ENCODE measurements at places on chromosomes 2 and 18.

GRCh38 chr2:54687595-54688152, 35.8 kb upstream of the EML6 start:
- DNase-seq: no peak

- no peak for DNase-seq
Observed at GRCh38 chr2:222436040-222436413, 11.7 kb downstream of the SGPP2 start.

GRCh38 chr18:50113726-50114125, 81.2 kb downstream of the MYO5B start:
- no peak for DNase-seq

- no peak for DNase-seq
Observed at GRCh38 chr2:129274038-129274415, 705.4 kb upstream of the RAB6C start.

GRCh38 chr2:241199286-241199685, 10.8 kb downstream of the ANO7 start:
- DNase-seq: no peak

GRCh38 chr2:89763254-89763580, 1071.7 kb downstream of the RPIA start:
- DNase-seq: no peak

DNA sequence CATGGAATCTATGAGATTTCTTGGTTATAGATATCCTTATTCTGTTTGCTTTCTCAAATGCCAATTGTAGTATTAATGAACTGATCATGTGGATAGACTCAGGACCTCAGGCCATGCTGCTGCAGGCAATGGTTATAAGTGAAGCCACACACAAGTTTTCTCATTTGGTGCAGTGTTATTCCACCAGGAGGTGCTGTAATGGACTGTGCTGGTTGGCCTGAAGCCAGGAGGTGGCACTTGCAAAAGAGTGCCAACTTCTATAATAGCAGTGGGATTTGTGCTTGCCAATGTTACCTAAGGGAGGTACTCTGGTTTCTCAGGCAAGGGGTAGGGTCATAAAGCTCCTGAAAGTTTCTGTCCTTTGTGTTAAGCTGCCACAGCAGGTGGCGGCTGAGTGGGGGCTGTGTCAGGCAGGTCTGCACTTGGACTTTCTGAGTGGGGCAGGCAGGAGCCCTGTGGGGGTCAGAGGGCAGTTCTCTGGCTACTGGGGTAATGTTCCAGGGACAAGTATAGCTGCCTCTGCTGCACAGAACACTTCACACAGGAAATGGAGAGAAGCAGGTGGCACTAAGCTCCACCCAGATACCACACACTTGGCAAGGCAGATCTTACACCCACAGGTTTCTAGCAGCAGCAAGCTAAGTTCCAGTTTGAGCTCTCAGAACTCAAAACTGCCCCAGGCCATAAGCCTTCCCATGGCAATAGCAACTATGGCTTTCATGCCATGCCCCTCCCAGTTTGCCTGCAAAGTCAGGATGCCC, 352.6 kb upstream of the CWC22 start:
- DNase-seq: no peak

DNA sequence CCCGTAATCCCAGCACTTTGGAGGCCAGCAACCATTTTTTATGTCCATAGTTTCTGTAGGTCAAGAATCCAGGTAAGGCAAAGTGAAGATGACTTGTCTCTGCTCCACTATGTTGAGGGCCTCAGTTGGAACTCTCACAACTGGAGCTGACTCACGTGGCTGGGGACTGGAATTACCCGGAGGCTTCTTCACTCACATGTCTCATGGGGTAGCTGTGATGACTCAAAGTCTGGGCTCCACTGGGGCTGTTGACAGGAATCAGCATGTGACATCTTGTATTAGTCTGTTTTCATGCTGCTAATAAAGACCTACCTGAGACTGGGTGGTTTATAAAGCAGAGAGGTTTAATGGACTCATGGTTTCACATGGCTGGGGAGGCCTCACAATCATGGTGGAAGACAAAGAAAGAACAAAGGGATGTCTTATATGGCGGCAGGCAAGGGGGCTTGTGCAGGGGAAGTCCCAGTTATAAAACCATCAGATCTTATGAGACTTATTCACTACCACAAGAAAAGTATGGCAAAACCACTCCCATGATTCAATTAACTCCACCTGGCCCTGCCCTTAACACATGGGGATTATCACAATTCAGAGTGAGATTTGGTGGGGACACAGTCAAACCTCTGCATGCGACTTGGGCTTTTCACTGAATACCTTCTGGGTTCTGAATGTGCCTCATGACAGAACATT, 7.8 kb upstream of the PPP1R1C start:
- no peak for DNase-seq

- no peak for DNase-seq
Observed at GRCh38 chr2:197889041-197889440, 84.6 kb downstream of the PLCL1 start.

GRCh38 chr2:137232076-137232475, 466.7 kb downstream of the THSD7B start:
- DNase-seq: no peak

GRCh38 chr2:232551250-232551638, 755 bp downstream of the EIF4E2 start:
- no peak for DNase-seq

DNA sequence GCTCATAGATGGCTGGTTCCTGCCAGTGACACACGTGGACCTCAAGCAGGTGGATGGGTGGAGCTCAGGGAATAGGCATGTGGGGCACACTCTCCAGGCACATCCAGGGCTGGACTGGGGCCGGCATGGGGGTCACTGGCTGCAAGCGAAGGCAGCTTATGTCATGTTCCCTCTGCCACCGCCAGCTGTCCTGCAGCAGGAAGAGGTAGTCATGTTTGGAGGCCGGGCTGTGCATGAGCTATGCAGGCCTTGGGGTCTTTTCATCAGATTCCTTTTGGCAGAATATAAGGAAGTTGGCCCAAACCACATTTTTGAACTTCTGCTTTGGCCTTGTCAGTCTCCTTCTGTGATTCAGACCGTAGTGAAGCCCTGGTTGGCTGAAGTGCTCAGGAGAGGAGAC, 61.5 kb downstream of the AGAP1 start:
- no peak for DNase-seq

DNA sequence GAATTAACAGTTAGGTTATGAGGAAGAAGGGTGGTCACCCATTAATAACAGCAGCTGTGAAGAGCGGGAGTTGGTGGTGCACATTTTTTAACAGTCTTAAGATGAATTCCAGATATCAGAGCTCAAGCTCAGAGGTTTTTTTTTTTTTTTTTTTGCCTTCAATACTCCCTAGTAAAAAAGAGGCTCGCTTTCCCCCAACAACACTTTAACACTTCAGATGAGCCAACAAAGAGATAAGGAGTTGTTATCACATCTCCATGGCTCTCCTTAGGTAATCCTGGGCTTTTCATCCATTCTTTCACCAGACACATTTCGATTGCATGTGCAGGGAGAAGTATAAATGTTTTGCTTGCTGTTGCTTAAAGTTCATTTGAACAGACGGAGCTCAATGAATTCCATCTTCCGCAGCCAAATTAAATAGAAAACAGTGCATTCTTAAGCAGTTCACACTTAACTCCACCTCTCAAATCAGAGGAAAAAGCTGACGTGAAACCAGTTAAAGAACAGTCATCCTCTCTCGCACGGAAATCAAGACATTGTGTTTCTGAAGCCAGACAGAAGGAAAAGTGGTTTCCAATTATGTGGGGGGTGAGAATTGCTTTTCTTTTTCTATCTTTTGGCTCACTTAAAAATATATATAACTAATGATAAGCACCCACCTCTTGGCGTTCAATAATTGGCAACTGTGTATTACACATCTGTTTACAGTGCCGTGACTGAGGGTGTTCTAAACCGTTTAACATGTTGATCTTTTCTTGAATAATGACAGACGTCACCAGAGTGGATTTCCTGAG, 118.2 kb downstream of the ZNF521 start:
- DNase-seq: no peak

- no peak for DNase-seq
Observed at GRCh38 chr18:48896326-48896874, 54.4 kb downstream of the SMAD7 start.

DNA sequence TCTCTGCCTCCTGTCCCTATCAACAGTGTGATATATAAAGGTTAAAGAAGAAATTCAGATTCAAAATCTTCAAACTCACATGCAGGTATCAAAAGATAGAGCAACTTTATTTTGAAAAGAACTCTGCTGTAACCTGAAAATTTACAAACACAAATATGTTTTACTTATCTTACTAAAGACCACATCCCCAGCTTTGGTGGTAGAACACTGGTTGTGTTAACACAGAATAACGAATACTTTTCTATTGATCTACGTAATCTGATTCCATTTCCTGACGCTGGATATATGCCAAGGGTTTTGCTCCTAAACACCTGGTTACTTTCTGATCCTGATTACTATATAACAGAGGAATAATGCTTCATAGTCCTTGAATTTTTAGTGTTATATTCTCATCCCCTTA, 23.1 kb upstream of the SLC39A10 start:
- no peak for DNase-seq

GRCh38 chr2:16404551-16405300, 260.9 kb downstream of the CYRIA start:
- DNase-seq: no peak

DNA sequence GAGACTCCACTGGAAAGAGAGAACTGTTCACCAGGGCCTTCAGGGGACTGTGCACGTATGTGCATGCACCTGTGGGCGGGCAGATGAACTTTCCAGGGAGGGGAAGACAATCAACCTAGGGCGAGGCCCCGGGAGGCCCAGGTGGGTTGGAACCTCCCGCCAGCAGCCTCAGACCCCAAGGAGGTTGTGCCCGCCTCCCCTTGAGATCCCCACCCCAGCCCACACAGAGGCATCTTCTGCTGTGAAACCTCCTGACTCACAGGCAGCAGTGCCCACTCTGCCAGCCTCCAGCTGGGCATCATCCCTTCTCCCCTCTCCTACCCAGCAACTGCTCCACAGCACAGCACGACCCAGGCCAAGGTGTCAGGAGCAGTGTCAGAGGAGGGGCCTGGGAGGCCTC, 54.4 kb downstream of the FAM178B start:
- DNase-seq: no peak

DNA sequence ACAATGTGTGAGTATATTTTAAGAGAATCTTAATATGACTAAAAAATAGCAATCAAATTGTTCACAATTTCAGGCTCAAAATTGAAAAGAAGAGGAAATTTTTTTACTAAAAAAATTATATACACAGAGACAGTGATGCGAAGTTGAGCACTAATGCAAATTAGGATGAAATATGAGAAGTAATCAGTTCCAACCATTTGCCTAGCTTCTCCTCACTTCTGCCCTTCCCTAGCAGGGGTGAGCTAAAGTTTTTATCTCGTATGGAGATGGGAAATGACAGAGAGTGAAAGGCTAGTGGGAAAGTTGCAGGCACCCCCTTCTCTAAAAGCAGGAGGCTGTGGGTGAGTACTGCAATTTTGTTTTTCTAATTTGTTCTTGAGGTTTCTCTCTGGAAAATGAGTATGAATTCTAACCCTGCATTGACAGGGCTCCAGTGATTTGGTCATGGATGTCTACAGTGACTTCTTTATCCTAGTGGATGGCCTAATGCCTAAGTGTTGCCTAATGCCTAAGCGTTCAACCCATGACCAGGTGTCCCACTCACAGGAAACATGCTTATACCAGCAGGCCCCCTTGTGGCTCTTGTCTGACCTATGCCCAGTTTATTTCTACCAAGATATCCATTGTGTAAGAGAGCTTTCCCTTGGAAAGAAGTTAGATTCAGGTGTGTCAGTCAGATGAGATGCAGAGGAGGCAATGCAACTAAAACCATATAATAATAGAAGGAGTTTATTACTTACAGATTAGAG, 78.0 kb upstream of the HNMT start:
- no peak for DNase-seq
